Heart left ventricle (tissue), 16 donors: ENCODE measurements at places on chromosomes 4 and X. TPM values are rescaled to one million over a fixed set of nuclear protein-coding genes. Genes with fewer than 3 reads are reported as not detected.
A peak's percentile ranks its signal among the peaks of the same experiment; 100 is the strongest.

The SMPX gene
- 515 TPM for polyA plus RNA-seq

- no peak for DNase-seq
Measured at GRCh38 chr4:98352940-98353339, 91.8 kb downstream of the RAP1GDS1 start.

The DCAF8L2 gene
- not detected for polyA plus RNA-seq

GRCh38 chr4:41257257-41257901 lies 651 bp downstream of the UCHL1 start:
- DNase-seq: peak; percentile 21

DNA sequence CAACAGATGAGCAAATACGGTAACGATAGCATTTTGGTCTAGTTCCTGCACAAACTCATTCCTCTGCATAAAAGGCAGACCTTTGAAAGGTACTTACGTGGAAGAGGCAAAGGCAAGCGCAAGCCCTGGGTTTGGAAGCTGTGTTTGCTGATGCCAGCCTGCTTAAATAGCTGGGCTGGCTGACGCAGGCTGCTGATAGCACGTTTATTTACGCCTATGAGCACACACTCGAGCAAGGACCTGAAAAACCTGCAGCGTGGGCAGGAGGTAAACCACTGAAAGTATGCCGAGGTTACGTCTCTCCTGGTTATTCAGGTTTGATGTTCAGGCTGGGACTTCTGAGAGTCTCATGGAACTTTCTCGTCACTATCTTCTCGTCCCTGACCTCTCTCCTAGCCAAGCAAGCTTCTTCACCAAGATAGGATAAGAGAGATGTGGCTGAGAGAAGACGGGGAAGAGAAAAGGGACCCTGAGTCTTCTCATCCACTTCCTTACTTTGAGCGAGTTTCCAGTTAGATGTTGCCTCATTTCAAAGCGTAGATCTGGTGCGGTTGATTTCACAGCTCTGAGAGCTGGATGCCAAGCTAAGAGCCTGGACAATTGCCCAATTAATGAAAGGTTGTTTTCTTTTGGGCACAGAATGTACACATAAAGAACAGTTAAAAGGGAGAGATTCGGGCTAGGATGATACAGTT lies at the start of gene HOPX:
HOPX (minus strand) TSS at position 139 of the 695 bp plus-strand sequence. CDS start 23,480 bp downstream, outside the sequence.
- DNase-seq: no peak

The PHOX2B gene
- polyA plus RNA-seq: not detected

DNA sequence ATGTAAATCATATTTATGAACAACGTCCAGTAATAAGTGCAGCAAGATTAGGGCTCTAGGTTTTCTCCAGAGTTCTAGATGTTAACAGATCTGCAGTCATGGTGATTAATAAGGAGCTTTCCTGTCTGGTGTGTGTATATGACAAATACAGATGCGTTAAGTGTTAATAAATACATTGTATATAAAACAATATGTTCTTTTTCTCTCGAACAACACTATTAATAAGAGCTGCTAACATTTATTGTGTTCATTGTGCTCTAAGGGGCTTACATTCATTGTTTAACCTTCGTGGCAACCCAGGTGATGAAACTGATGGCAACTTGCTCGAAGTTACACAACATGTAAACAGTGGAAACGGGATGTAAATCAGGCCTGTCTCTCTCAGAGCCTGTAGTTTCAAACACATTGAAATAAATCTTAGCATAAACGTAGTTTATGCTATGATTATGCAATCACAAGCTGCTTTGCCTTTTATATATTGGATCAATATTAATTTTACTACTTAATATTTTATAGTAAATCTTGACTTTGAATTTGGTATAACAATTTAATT lies 547 bp upstream of the CLGN start:
- no peak for DNase-seq

DNA sequence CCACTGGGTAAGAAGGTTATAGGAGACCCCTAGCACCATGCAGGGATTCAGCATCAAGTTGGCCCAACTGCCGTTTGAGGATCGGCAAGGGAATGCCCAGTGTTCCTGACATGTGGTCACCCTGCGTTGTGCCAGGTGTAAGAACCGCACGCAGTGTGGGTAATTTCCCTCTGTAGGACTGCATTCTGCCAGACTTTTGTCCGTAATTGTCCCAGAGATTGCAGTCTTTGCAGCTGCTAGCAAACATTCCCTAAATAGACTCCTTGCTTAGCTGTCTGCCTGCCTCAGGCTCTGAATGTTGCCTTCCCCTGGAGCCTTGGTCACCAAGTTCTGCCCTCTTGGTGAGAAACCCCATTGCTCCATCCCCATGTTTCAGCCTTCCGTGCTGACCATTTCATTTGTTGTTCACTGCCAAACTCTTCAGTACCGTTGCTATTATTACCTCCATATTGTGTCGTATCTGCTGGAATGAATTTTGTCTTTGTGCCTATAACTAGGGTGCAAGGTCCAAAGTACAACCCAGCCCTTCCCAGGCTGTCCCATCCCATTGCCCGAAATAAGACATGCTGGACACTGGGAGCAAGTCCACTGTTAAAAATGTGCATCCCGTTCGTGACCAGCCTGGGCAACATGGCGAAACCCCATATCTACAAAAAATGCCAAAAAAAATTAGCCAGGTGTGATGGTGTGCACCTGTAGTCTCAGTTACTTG lies 53.8 kb upstream of the USP9X start:
- no peak for DNase-seq

The PNMA6A gene
- polyA plus RNA-seq: 0.71 TPM

DNA sequence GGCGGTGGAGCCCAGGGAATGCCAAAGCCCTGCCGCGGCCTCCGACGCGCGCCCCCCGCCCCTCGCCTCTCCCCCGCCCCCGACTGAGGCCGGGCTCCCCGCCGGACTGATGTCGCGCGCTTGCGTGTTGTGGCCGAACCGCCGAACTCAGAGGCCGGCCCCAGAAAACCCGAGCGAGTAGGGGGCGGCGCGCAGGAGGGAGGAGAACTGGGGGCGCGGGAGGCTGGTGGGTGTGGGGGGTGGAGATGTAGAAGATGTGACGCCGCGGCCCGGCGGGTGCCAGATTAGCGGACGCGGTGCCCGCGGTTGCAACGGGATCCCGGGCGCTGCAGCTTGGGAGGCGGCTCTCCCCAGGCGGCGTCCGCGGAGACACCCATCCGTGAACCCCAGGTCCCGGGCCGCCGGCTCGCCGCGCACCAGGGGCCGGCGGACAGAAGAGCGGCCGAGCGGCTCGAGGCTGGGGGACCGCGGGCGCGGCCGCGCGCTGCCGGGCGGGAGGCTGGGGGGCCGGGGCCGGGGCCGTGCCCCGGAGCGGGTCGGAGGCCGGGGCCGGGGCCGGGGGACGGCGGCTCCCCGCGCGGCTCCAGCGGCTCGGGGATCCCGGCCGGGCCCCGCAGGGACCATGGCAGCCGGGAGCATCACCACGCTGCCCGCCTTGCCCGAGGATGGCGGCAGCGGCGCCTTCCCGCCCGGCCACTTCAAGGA lies at the start of gene FGF2:
FGF2 (plus strand) TSS at position 279 of the 705 bp plus-strand sequence; CDS start at position 623, 344 bp downstream.
- DNase-seq: peak; percentile 66

DNA sequence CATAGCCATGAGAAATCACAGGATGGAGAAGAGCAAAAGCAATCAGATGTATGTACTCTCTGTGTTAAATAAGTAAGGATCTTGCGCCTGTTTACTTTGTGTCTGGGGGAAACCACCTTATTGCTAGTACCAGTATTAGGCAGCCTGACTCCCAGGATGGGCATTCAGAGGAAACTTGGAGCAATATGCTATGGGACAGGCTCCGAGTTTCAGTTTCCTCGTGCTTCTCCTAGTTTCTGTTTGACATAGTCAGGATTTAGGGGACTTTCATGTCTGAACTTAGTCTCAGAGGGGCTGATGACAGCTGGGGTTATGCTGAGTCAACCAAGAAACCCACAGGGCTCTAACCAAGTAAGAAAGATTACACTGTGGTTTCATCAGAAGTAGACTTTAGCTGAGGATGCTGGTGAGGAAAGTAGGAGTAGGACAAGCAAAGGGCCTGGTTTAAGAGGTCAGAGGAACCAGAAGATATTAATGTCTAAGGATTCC lies 13.5 kb downstream of the NSUN7 start:
- no peak for DNase-seq

DNA sequence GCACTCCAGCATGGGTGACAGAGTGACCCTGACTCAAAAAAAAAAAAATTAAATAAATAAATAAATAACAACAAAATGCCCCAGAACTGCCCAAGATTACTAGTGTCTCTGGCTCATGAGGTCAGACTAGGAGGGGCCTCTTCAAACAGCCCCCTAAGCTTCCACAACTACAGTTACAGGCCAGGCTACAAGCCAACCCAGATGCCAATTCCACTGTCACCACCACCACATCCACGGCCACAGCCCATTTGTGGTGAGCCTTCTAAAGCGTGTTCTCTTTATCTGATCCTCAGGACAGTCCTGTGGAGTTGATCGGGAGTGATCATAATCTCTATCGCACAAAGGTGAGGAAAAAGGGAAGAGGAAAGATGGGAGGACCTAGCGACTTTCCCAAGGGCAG lies 36.6 kb downstream of the IGFBP7 start:
- no peak for DNase-seq

- DNase-seq: no peak
Measured at GRCh38 chr4:1239141-1239949, 9.6 kb downstream of the CTBP1 start.

GRCh38 chr4:51890760-51891159 lies 47.8 kb downstream of the DCUN1D4 start:
- no peak for DNase-seq
